ENCODE measurements at places on chromosomes 2 and 18.

DNA sequence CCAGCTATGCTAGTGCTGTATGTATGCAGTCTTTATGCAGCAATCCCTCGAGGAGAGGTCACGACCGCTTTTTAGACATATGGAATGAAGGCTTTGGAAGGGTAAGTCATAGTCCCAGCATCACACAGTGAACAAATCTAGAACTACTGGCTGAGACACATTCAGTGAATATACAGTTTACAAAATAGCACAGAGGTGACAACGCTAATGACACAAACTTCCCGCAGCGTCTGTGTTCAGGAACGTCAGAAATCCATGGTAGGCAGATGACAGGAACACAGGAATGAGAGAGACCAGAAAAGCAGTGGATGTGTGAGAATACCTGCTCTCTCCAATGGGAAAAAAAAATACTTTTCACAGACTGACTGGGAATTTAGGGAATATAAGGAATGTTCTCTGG is 29.6 kb downstream of the CABYR start:
- no peak for DNase-seq

- no peak for DNase-seq
These were observed 131.6 kb downstream of the RBMS1 start for GRCh38 chr2:160362018-160362417.

DNA sequence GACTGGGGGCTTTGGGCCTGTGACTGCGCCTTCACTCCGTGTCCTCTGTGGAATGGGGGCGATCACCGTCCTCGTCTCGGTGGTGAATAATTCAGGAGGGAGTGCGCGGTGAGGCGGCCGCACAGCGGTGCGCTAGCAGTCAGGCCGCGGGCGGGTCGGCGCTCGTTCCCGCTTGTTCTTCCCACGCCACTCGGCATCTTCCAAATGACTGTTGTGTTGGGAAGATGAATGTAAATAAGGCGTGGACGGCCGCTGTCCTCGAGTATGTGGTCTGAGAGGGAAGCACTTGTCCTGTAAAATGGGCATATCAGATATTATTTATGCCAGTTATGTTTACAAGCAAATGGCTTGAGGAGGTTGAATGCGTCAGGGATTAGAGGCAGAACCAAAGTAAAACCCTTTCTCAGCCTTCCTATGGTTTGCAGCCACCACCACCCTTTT is 608 bp upstream of the VPS4B start:
- DNase-seq = no peak

DNA sequence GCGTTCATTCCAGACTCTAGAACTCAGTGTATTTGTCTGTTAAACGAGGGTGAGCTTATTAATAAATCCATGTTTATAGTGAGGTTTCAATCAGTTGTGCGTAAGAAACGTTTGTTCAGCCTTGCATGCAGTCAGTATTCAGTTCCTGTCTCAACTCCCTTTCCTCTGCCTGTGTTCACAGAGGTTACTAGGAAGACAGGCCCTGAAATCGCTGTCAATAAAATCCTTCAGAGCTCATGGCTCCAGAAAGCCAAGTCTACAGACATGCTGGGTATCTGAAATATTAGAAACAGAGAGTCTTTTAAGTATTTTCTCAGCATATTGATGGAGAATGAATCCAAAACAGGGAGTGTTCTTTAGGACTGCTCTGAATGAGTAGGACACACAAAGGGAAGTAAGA is 75.4 kb downstream of the KLF7 start:
- no peak for DNase-seq
